Stimulated activated CD4-positive, alpha-beta T cell treated with anti-CD3 and anti-CD28 coated beads, Interleukin-1b, Interleukin-23, amount 100 ng/mL, for 4 hours (primary cell): ENCODE measurements at places on chromosomes 1 and 21.

DNA sequence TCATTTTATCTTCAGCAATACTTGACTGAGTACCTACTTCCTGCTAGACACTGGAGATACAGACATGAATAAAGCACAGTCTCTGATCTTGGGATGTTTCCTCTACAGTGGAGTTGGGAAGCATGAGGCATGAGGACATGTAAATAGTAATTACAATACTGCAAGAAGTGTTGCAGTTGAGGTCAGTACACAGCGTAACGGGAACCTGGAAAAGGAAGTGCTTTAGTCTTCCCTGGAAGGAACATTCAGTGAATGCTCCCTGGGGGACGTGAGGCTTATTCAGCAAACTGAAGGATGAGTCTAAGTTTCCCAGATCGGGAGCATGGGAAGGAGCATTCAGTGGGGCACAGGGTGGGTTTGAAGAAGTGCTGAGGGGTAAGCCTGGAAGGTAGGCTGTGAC, 112.4 kb downstream of the PIK3R3 start:
- DNase-seq = no peak

DNA sequence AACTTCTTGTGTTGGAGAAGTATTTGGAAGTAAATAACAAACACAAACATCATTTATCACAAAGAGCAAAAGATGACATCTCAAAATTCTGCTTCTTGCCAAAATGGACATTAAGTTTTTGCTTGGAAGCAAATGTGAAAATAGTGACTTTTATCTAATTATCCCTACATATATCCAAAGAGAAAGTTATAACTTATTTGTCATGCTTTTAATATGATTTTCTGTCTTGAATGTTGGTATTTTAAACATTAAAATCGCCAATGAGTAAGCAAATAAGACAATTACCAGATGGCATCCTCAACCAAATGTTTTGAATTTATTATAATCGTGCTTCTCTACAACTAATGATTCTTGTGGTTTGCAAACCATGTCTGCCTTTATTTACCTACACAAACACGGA, 594.3 kb downstream of the KIF26B start:
- DNase-seq = no peak

DNA sequence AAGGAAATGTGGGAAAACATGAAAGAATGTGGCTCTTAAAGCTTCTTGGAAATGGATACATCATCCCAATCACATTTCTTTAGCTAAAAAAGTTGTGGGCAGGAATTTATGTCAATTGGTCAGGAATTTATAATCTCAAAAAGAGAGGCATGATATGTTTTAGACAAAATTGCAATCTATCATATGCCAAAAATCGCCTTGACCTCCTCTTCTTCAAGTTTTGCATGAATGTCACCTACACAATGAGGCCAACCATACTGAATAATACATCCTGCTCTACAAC, 42.4 kb downstream of the ATP6V1G3 start:
- DNase-seq = no peak

- no peak for DNase-seq
These were observed 90.9 kb upstream of the SLC44A3 start for GRCh38 chr1:94729267-94729666.

DNA sequence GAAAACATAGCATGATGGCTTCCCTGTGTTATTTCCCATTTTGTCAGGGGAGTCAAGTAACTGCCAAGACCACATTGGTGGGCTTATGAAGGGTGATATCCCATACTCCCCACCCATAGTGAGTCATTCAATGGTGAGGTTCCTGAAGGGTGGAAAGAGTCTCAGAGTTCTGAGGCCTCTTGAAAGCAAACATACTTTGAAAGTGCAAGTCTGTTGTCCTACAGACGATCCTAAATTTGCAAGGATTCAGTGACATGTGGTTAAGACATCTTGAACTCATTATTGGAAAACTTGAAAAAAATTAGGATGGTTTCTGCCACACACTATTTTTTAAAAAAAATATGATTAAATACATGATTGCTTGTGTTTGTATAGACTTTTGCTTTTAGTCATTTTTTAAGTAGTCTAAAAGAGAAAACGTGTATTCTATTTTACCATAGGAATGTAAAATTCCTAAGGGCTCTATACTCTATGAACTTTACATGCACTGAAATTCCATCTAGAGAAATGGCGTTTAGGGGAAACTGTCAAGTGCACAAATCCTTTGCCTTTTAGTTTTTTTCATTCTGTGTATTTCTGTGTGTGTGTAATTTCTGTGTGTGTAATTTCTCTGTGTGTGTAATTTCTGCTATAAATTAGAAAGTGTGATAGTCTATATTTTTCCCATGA, 225.5 kb upstream of the ADAMTS5 start:
- no peak for DNase-seq

- no peak for DNase-seq
These were observed 35.8 kb downstream of the HHAT start for GRCh38 chr1:210364479-210364878.

DNA sequence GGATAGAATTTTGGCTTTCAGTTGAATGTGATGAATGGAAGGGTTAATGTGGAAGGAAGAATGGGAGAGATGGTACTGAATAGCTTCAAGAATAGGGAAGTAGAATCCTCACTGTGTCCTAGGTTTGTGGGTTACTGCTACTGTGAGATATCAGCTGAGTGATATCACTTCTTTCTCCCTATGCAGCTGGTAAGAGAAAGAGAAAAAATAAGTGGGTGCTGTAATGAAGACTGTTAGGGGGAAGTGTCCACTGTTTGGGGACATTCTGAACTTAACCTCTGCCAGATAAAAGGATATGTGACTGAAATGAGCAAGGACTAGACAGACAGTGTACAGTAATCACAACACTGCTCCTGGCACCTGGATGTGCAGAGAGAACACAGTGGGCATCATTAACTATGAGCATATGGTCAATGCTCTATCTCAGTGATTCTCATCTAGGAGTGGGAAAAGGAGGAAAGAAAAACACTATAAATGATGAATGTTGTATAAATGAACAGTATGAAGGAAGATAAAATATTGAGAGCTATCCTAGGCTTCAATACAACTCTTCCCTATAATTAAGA, 25.6 kb upstream of the MOB3C start:
- DNase-seq = no peak

DNA sequence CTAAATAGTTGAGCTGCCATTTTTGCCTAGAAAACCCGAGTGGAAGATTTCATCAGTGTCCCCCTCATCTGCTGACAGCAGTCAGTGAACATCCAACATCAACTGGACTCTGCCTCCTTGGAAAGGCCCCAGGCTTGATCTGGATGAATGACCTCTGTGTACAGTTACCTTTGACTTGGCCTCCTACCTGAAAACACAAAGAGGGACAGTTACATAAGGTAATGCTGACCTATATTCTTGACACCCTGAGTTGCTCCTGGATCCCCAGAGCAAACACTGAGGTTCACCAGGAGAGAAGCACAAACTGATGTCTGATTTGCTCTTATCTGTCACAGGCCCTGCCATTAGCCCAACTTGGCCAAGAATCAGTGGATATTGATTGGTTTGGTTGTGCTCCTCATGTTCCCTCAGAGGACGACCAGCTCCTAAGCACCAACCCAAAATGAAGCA, 138.9 kb downstream of the PROX1 start:
- DNase-seq = no peak

- DNase-seq = no peak
These were observed 1.4 kb downstream of the DOCK7 start for GRCh38 chr1:62686822-62687221.

DNA sequence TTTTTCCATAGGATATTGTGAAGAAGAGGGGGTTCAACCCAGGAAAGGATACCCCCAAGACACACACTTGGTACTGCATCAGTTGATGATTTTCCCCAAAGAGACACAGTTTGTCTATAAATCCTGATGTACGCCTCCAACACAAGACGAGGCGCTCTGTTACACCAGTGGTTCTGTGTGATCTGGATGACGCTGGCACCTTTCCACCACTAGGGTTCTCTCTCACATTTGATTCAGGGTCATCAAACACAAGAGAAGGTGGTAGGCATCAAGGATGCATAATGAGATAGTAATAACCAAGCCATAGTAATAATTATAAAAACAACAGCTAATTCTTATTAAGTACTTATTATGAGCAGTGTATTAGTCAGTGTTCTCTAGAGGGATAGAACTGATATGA, 508.8 kb upstream of the ZP4 start:
- DNase-seq = no peak

- DNase-seq = no peak
These were observed 96.5 kb downstream of the FMN2 start for GRCh38 chr1:240188139-240188538.

GRCh38 chr21:36075171-36075570, 5.3 kb downstream of the CBR1 start:
- no peak for DNase-seq

- no peak for DNase-seq
These were observed 74.9 kb downstream of the MATN1 start for GRCh38 chr1:30648408-30649000.

DNA sequence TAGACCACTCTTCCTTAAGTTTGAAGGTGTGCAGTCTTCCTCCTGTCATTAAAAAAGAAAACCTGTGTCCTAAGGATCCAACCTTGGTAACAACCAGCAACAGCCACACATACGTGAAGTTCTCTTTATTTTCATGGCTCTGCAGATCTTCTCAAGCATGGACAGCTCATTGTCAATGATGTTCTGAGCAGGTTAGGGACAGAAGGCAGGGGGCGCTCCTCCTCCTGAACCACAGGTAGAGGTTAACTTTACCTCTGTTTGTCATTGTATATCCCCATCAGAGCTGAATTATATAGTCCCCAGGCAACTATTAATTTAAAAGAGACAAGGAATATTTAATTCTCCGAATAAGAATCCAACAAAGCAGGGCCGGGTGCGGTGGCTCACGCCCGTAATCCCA, 52.5 kb upstream of the CR2 start:
- no peak for DNase-seq

- peak; percentile 55 for DNase-seq
These were observed 60.3 kb downstream of the STUM start for GRCh38 chr1:226608699-226609505.

DNA sequence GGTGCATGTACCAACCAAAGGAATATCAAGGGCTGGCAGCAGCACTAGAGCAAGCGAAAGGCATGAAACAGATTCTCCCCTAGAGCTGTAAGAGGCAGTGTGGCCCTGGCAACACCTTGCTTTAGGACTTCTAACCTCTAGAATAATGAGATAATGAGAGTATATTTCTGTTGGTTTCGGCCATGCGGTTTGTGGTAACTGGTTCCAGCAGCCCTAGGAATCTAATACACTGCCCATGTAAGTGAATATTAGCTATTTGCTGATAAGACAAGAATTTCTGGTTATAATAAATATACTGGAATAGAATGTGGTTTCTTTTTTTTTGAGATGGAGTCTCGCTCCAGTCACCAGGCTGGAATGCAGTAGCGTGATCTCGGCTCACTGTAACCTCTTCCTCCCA, 199.4 kb downstream of the GABPA start:
- DNase-seq = no peak

GRCh38 chr1:109267743-109268300, 15.1 kb downstream of the PSRC1 start:
- no peak for DNase-seq

GRCh38 chr1:219189021-219189824, 15.5 kb downstream of the LYPLAL1 start:
- no peak for DNase-seq

DNA sequence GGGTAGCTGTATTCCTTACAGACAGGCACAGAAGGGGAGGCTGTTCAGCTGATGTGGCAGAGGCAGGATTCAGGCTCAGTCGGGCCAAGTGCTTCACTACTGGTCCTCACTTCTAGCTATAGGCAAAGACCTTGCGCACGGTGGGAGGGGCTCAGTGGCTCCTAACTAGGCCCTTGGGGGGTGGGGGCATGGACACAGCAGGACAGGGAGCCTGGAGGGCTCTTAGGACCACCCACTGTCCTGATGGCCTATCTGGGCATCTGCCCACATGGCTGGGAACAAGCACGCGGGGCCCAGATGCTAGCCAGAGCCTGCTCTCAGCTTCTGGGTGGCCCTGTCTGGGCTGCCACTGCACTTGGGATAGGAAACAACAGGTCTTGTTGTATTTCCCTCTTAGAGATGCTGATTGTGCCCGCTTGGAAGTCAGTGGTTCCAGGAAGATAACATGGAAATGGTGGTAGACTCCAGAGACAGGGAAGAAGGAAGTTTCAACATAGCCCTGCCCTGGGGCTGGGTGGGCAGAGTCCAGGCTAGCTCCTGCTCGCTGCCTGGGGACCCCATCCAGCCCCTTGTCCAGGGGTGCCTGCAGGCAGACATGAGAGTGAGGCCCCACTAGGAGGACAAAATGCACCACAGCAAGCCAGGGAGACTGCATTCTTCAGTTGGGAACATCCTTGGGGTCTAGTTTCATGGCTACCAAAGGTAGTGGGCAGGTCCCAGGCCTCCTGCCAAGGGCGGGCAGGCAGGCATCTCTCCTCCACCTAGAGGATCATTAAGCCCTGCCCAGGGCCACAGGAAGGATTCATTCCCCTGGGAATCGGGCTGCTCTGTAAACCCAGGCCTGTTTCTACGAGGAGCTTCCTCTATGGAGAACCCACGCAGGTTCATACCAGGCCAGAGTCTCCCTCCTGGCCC, 102.5 kb downstream of the BCAR3 start:
- no peak for DNase-seq

GRCh38 chr1:247924868-247925267, at the start of gene OR2AJ1:
Gene OR2AJ1, plus strand, starts transcription at chr1:247924889. Its CDS starts 8,880 bp downstream, at chr1:247933769.
- no peak for DNase-seq

GRCh38 chr1:226710501-226710900, 28.6 kb downstream of the ITPKB start:
- DNase-seq = no peak

DNA sequence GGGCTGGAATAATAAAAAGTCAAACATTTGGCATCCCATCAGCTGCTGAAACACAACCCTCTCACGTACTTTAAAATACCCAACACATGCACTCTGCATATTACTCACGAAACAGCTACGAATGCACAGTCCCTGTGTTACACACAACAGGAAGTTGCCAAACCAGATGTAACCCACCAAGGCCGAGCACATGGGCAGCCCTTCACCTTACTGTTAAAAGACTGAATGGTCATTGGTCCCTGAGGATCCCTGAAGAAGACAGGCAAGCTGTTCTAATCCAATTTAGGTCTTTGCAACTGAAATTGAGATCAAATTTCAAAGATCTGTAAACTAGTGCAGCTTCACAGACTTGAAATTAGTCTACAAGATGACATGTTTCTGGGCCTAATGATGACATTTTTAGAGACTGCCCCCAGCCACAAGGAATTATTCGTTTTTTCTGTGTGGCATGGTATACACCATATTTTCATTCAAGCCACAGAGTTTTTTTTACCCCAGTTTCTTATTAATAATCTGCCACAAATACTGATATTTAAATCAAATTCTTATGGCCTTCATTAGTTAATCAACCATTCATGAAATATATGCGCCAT, 25.6 kb upstream of the IER5 start:
- DNase-seq = peak; percentile 15

- no peak for DNase-seq
These were observed 25.6 kb downstream of the SLC22A15 start for GRCh38 chr1:116001739-116002487.

DNA sequence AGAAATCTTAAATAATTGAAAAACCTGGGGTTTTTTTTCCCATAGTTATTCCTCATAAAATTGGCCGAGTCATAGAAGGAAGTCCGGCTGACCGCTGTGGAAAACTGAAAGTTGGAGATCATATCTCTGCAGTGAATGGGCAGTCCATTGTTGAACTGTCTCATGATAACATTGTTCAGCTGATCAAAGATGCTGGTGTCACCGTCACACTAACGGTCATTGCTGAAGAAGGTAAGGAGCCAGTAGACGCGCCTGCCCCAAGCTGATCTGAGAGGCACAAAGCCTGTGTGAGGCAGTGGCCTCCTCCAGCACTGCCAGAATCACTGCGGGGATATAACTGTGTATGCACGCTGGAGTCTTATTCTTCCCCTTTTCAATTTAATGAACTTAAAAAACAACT, 100.3 kb downstream of the PHTF1 start:
- no peak for DNase-seq
